ENCODE measurements at places on chromosomes 2 and 18.

- no peak for DNase-seq
Measured at GRCh38 chr18:10152475-10152874, 238.7 kb downstream of the VAPA start.

DNA sequence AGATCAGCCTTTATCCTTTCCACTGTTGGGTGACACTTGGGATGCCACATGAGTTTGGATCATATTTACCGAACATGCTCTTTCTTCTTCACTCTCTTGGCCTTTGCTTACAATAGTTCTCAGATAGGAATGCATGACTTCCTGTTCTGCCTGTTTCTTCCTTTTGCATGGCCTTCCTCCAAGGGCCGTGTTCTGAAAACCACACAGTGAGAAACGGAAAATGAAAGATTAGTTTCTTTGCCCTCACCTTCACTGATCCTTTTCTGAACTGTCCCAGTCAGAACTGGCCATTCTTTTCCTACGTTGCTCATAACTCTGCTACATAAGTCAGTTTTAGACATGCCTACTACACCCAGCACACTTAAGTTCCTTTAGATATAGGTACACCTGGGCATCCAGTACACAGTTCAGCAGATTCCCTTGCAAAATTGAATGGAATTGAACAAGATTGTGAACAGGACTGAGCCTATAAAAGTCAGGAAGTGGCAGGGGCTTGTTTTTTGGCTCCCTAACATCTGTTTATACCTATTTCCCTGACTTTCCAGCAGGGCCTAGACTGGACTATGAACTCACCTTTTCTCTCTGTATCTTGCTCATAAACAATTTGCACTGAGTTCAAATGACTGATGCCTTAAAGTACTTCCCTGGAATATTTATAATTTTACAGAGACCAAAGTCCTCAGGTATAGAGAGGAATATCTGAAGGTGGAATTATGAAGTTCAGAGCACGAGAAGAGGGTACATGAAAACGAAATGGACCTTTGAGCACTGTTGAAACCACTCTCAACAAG lies 186.4 kb upstream of the ST6GAL2 start:
- peak; percentile 47 for DNase-seq

DNA sequence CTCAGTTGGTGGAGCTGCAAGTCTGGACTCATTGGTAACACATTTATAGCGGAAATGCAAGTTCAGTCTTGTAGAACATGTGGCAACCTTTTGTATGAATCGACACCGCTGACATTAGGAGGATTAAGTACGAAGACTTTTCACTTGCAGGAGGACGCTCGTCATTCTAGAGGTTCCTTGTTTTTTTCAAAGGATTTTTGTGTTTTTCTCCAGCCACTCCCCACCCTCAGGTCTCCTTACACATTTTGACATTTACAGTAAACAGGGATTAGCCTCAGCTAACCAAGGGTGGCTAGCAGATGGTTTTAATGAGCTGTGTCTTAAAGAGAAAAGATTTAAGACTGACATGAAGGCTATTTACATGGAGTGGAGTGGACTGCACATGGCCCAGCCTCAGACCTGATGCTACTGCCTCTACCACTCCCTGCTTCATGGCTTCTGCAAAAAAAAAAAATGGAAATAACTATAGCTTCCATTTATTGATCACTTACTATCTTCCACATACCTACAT lies 173.8 kb downstream of the TRIB2 start:
- no peak for DNase-seq

DNA sequence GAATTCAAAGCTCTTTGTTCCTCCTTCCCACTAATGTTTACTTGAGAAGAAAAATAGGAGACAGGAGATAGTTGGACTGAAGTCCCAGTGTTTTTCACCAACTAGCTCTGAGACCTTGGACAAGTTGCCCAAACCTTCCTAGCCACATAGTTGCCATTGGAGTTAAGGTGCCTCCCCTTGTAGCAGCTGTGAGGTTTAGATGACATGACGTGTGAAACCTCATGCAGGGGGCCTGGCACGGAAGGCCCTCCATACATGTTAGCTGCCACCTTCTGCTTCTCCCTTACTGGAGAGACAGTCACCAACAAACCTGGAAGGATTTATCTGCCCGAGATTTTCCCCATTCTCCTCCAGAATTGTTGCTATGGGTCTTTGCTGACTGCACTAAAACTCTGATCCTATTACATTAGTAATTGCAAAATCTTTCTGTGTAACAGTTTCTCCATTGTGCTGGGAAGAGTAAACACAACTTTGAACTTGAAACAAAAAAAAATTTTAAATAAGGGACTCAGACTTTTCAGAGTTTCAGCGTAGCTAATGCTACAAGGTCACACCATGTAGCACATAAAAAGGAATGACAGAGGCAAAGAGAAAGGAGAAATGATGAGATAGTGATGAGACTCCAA lies 23.8 kb upstream of the CABYR start:
- DNase-seq = peak; percentile 44

GRCh38 chr2:102074152-102074783 lies 68.3 kb upstream of the IL1R1 start:
- DNase-seq = no peak
